ENCODE measurements at places on chromosomes 1 and 21. TPM values are rescaled to one million over a fixed set of nuclear protein-coding genes. Genes with fewer than 3 reads are reported as not detected.

GUCA2A gene
- not detected for total RNA-seq

DYNLT5 gene
- total RNA-seq, result 2.0 TPM

OR2T3 gene
- total RNA-seq, result not detected

ARHGAP30 gene
- 2.1 TPM for total RNA-seq

TMEM125 gene
- not detected for total RNA-seq
